ENCODE measurements at places on chromosomes 6 and 20.

DNA sequence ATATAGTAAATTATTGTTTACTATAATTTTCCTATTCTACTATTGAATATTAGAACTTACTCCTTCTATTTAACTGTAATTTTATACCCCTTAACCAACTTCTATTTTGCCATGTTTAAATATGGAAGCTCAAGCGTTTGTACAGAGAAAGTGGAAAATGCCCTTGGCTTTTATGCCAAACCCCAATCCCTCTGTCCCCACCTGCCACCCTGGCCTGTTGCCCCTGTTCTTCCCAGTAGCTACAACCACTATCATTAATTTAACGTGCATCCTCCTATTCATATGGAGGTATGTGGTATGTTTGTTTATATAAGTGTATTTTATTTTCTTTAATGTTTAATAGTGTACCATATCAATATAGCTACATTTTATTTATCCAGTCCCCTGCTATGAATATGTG is 58.1 kb downstream of the ASXL1 start:
- DNase-seq = no peak

DNA sequence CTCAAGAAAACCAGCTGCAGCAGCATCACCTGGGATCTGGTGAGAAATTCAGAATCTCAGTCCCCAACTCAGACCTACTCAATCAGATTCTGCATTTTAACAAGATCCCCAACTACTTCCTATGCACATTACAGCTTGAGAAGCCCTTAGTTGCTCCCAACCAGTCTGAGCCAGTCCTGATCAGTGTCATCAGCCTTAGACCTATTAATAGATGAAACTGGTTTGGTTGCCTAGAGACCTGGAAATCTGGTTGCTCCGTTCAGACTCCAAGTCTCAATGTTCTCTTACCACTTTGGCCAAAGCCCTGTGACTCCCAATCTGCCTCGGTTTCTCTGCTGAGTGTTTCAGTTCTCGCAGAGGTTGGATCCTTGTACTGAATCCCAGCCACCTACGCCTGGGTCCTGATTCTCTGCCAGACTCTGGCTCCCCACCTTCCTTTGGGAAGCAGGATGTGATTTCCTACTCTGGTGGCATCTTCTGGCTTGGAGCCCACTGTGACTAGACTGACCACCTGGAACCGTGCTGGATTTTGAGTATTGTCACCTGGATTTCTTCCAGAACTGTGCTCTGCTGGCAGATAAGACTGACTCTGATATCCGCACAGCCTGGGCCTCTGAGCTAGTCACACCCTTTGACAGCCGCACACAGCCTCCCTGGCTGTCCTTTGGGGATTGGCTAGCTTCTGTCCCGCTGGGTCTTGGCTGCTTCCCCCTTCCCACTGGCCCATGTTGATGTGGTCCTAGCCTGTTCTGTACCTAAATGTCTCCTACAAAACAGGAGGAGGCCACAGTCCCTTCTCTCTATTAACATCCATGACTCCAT is 20.3 kb upstream of the ATXN1 start:
- DNase-seq = no peak

GRCh38 chr6:27892649-27893058 is 19.5 kb downstream of the OR2B2 start:
- DNase-seq = no peak

DNA sequence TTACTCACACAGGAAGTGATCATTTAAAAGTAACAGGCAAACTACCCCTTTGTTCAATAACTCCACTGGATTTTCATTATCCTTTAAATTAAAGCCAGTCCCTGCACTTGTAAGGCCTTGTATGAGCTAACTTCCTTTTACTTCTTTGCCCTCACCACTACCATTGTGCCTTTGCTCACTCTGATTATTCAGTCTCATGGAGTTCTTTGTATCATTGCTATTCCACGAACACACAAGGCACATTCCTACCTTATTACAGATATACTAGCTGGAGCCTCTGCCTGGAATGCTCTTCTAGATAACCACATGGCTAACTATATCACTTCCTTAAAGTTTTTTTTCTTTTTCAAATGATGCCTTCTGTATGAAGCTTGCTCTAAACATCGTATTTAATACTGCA is 748.6 kb upstream of the HS3ST5 start:
- DNase-seq = no peak

GRCh38 chr6:113732384-113732966 is 124.7 kb upstream of the MARCKS start:
- DNase-seq = no peak

DNA sequence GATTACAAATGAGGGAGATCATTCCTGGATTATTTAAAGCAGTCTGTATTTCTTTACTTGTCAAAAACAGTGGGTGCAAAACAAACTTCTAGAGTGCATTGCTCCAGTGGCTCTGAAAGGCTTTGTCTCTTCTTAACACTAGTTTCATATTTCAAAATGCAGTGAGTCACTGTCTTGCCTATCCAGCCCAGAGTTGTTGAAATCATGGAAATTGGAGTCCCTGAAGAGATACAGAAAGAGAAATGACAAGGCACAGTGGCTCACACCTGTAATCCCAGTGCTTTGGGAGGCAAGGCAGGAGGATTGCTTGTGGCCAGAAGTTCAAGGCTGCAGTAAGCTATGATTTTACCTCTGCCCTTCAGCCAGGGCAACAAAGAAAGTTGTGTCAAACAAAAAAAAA is 11.3 kb downstream of the SLC2A12 start:
- DNase-seq = no peak

DNA sequence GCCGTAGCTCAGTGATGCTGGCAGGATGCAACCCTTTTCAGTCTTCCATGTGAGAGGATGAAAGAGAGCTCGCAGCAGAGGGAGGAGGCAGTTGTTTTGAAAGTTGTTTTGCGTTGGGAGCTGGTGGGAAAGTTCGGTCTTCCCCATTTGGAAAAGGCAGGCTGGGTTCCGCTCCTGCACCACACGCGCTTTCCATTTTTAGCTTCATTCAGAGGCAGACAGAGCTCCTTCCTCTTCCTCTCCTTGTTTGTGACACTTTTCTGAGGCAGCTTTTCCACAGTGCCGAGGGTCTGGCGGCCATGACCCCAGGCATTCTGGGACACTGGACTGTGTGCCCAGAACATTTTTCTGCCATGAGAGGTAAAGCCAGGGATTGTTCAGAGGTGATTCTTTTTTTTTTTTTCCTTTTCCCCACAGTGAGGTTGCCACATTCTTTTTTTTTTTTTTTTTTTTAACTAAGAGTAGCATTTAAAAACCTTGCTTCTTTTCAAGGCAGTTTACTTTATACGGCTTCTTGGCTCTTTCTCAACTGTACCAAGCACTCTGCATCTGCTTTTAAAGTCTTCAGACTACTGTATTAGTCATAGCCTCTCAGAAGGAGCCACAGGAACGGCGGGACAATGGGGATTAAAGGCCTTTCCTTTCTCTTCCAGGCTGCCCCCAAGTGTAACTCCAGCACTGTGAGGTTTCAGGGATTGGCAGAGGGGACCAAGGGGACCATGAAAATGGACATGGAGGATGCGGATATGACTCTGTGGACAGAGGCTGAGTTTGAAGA is 1.6 kb downstream of the PRDM1 start:
- no peak for DNase-seq

DNA sequence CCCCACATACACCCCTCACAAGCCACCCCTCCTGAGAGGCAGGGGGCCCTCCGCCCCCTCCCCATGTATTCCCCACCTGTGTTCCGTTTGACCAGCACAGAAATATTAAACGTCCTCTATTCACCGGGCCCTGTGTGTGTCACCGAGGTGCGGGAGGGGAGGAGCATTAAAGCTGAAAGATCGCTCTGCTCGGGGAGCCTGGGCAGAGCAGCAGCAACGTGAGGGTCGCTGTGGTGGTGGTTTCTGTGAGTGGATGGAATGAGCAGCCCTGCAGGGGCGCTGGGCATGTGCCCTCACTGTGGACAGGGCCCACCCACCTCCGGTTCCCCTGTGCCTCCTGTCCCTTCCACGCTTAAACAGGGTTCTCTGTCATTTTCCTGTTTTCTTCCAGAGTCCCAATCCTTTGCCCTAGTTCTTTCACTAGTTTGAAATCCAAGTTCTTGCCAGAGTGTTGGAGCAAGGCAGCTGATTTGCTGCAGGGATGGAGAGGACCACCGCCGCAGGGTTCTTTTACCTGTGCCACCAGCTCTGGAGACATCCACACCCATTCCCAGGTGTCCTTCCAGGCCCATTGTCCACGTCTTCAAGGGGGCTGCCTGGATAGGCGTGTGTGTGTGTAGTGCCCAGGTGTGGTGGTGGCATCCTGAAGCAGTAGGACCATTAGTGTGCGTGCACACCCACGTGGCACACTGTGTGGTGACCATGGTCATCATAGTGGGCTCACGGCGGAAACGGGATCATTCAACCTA is 37.6 kb upstream of the MDFI start:
- DNase-seq = no peak

DNA sequence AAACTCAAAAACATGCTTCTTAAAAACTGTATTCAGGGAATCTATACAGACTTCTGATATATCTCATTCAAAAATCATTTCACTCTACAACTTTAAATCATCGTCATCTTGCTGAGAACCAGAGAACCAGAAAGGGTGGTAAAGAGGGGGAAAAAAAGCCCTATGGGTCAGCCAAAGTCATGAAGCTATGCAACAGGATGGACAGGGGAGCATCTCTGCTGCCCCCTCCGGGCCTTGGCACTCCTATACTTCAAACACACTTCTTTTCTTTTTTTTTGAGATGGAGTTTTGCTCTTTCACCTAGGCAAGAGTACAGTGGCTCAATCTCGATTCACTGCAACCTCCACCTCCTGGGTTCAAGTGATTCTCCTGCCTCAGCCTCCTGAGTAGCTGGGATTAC is 73.5 kb upstream of the NFATC2 start:
- no peak for DNase-seq

- DNase-seq = no peak
Observed at GRCh38 chr6:107284805-107285204, 169.5 kb upstream of the BEND3 start.

DNA sequence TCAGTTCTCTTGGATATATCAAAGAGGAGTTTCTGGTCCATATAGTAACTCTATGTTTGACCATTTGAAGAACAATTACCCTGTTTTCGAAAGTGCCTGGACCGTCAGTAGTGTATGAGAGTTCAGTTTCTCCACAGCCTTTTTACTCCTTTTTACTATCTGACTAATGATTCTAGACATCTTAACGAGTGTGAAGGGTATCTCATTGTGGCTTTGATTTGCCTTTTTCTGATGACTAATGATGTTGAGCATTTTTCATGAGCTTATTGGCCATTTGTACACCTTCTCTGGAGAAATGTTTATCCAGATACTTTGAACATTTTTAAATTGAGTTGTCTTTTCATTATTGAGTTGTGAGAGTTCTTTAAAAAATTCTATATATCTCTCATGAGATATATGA is 114.9 kb upstream of the ATXN1 start:
- DNase-seq = no peak

DNA sequence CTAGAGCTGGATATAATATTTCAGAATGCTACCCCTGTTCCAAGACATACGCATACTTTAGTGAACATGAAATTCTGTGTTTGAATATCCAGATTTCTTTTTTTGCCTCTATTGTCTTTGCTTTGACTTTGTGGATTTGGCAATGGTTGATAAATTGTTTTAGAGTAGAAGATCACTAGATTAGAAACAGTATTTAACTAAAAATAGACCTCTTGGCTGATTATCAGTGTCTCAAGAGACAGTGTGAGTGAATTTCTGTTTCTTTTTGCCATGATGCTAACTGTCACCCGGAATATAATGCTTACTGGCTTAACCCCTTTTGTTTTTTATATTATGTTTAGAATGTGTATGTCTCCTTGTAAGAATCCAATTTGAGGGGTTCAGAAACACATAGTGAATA is 102.5 kb downstream of the PLCB1 start:
- no peak for DNase-seq

DNA sequence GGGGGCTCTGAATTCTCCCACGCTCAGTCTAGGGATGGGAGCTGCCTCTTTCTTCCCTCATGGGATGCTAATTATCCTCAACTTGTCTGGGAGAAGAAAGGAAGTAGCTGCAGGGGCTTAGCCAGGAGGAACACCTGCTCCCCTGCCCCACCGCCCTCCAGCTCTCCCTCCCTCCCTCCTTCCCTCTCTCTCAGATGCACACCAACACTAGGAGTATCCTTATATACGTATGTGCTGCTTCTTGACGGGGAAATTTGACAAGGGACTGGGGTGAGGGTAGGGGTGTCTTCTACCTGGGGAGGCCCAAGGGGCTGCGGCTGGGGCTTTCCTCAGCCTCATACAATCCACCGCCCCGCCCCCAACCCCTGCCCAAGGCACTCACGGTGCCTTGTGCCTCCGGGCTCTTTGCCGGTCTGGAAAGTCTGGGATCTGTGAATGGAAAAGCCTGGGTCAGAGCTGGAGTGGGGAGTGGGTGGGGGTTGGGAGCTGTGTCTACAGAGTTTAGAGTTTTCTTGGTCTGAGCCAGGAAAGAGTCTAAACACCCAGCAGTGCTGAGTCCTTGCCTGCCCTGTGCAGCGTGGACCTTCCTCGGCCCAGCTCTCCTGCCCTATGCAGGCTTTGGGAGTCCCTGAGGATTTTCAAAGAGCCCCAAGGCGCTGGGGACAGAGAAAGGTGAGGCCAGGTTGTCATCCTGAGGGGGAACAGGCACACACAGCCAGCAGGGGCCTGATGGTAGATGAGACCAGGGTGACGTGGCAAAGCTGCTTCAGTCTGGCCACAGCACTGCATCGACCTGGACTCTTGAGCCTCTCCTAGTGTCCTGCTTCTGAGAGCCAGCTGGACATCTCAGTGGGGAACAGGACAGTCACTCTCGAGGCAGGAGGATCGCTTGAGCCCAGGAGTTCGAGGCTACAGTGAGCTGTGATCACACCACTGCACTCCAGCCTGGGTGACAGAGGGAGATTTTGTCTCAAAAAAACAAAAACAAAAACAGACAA is 29.3 kb upstream of the EMILIN3 start:
- DNase-seq = no peak

DNA sequence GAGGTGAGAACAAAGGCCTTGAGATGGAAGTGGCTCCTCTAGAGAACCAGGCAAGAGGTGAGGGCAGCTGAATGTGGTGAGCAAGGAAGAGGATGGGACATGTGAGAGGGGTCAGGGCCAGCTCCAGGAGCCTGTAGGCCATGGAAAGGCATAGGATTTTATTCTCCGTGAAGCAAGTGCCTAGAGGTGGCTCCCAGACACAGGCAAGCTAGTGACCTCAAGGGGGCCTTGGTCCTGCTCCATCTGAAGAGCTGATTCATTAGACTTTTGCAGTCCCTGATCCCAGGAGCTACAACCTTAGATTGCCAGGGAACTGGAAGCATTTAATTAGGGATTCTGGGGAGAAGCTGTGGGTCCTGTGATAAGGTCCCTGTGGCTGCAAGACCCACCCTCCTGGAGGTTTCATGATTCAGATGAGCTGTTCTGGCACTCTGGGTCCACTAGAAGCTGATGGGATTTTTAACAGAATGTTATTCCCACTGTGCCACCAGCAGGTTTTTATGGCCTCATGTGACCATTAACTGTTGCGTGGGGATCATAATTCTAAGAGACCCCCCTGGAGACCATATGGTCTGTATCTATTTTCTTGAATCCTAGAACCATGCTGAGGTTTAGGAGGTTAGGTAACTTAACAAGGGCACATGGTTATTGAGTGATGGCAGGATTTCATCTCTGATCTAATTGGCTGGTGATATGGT is 90.5 kb downstream of the ELOVL5 start:
- DNase-seq = no peak

GRCh38 chr6:3258201-3258600 is 546 bp upstream of the PSMG4 start:
- no peak for DNase-seq

GRCh38 chr6:53517021-53517420 is 27.9 kb downstream of the GCLC start:
- DNase-seq = no peak
